ENCODE measurements at places on chromosomes 11 and 22.

- no peak for DNase-seq
These were observed 908.6 kb downstream of the NTM start for GRCh38 chr11:132278801-132279574.

GRCh38 chr11:132734217-132734616 lies 798.1 kb downstream of the OPCML start:
- DNase-seq: no peak

- DNase-seq: no peak
These were observed 789.0 kb downstream of the KCNA4 start for GRCh38 chr11:29227811-29228210.

DNA sequence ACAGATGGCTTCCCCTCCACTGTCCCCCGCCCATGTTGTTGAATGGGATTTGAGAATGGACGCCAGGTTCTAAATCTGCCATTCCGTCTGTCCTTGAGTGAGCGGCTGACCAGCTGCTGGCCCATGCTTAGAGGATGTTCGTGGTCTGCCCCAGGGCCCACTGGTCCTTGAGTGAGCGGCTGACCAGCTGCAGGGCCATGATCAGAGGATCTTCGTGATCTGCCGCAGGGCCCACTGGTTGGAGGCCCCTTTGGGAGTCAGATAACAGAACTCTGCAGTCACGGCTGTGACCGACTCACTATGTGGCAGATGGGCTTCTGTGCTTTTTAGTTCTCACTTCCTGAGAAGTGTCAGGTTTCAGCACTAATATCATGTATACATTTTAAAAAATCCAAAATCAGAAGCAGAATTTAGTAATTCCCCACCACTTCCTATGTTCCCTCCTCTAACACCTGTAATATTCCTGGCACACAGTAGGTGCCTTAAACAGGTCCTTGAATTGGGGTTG lies 54.1 kb downstream of the MICAL3 start:
- no peak for DNase-seq

GRCh38 chr11:1397146-1397861 lies 7.6 kb downstream of the BRSK2 start:
- no peak for DNase-seq

- DNase-seq: no peak
These were observed 111.7 kb downstream of the MYO18B start for GRCh38 chr22:25853501-25854284.
